Stimulated activated CD8-positive, alpha-beta memory T cell treated with anti-CD3 and anti-CD28 coated beads, Interleukin-15, amount 100 ng/mL, for 4 hours (primary cell): ENCODE measurements at places on chromosomes 6 and 20.

DNA sequence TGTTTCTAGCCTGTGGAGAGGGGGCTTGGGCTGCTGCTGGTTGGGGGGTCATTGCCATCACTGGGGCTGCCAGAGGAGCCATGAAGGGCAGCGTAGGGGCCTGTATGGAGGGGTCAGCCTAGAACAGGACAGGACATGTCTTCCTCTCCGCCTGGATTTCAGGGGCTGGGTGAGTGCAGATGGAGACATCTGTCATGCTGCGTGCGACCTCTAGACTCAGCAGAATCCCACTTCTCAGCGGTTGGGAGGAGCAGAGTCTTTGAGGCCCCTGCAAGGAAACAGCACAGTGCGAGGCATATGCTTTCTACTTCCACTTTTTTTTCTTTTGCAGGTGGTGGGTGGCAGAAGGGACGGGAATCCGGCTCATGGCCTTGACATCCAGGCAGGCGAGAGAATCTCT is 67.9 kb downstream of the EZR start:
- DNase-seq: no peak

GRCh38 chr6:106113256-106113959 is 27.3 kb downstream of the PRDM1 start:
- DNase-seq: no peak

DNA sequence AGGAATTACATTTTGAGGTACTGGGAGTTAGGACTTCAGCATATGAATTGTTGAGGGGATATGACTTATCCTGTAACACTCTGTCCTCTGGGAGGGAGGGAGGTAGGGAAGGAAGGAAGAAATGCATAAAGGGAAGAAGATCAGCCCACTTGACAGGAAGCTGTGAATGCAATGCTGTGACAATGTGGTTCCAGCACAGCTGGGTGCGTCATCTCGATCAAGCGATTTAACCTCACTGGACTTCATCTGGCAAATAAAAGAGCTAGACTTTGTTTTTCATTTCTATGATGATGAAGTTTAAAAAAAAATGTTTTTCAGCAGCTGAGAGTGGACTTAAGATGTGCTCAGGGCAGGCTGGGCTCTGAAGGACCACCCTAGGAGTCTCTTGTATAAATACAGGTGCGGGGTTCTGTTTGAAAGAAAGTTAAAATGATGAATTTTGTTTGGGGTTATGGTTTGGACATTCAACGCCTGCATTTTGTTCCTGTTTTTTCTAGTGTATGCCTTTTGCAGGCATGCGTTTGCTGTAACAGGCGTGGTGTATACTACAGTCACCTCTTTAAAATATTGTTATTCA is 178.1 kb downstream of the RIMS1 start:
- no peak for DNase-seq

DNA sequence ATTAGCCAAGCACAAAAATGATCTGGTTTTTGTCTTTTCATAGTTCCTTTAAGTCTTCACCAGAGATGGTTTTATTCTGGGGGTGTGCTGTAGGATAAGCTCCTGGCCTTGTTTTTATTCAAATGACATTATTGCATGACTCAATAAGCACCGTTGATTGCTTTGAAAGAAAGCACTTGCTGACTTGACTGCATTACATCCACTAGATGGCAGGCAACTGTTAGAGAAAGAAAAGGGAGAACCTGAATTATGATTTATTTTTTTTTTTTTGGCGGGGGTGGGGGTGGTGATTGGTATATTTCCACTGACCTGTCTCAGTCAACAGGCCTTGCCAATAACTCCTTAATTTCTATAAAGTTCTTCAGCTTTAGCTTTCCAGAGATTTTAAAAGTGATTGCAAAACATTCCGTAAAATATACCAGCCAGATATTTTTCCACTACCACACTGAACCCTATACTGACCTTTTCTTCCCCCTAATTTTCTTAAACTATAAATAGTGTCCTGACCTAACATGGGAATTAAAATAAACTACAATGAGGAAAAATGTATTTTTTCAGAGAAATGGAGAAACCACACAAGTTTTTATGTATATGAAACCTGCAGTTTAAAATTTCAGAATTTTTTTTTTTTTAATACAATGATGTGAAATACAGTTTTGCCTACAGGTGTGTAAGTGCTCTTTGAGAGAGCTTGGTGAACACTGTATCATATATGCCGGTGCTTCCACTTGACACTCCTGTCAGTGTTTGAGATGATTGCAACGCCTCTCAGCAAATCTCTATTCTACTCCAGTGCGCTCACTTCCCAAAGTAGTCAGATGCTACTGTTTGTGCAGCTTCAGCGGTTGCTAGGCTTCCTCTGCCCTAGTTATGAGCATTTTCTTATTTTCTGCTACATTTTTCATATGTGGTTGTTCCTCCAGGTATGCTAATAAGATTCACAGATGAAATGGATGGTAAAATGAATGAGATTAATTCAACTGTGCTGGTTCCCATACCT is 274.3 kb downstream of the CD109 start:
- no peak for DNase-seq

GRCh38 chr6:20657274-20657800 is 123.1 kb downstream of the CDKAL1 start:
- no peak for DNase-seq

DNA sequence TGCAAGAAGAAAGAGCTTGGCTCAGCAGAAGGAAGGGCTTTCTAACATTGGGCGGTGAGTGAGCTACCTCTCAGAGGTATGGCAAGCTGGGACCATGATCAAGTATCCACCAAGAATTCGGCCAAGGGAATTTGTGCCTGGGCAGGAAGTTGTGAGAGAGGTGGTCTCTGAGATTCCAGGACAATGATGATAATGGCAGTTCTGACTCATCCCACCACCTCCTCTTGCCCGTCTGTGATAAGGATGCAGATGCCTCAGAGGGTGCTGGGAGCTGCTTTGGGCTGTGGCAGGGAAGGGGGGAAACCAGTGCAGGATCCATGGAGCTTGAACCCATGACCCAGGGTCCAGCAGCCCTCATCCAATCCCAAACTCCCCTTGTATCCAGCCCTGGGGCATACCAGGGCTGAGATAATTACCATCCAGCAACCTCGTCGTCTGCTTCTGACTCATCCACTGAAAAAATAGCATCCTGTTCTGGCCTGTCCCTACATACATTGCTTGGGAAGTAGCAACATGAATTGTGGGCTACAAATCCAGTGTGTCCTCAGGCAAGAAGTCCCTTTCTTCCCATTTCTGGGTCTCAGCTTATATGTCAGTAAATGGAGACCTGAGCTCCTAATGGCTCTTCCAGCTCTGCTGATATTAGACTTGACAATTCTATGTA is 5.9 kb downstream of the TGM6 start:
- no peak for DNase-seq

- no peak for DNase-seq
Observed at GRCh38 chr6:134585517-134585873, 267.6 kb upstream of the SGK1 start.

GRCh38 chr6:53107091-53107490 is 41.5 kb downstream of the GCM1 start:
- DNase-seq: no peak

DNA sequence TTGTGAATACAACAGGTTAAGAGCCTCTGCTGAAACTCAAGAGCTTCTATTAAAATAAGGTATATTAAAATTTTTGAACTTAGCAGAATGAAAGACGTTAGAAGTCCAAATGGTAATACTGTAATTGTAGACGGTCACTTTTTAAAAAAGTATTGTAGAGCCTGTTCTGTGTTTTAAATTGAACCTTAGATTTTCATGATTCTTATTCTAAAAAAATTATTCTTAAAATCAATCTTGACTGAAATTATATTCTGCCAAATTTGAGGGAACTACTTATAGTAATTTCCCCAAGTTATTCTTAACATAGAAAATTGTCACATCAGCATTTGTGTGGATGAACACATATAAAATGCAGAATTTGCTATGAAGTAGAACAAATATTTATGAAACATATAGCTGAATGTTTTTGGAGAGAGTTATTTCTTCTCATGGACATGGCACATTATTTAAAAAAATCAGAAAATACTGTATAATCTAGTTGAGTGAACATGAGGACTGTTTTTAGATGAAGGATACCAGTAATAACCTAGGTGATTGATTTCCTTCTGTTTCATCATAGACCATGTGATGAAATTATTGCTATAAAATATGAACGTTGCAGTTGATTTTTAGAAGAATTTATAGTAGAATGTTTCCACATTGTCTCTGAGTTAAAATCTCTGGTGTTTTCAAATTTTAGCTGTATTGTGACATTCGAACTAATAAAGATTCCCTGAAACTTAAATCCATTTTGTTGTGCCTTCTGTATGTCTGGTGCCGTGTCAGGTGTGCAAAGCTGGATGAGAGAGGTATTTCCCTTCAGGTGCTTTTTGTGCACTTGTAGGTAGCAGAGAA is 2.8 kb downstream of the TBPL1 start:
- no peak for DNase-seq

DNA sequence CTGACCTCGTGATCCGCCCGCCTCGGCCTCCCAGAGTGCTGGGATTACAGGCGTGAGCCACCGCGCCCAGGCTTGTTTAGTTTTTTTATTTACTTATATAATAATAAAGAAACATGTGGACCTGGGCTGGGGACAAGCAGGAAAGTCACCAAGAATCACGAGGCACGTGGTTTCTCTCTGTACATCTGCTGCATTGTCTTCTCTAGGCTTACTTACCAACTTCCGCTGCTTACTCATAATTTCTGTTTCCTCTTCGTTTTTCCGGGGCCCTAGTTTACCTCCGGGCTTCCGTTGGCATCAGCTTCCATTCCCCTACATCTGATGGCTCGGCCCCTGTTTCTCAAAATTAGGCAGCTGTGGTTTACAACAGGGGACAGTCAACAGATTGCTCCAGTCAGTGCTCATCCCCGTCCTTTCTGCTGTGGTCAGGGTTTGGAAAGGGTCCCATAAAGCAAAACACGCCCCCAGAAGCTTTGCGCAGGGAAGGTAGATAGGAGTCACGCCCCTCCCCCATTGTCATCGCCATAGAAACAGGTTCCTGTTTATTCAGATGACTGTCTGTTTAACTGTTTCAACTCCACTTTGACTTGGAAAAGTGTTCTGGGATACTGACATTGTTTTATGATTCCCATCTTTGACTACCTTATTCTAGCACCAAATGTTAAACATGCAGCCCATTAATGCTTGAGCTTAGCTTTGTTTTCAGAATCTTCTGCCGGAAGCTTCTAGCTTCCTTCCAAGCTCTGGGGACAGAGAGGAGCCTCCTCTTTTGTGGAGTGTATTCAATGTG is 31.9 kb upstream of the TXLNB start:
- DNase-seq: peak; percentile 55

DNA sequence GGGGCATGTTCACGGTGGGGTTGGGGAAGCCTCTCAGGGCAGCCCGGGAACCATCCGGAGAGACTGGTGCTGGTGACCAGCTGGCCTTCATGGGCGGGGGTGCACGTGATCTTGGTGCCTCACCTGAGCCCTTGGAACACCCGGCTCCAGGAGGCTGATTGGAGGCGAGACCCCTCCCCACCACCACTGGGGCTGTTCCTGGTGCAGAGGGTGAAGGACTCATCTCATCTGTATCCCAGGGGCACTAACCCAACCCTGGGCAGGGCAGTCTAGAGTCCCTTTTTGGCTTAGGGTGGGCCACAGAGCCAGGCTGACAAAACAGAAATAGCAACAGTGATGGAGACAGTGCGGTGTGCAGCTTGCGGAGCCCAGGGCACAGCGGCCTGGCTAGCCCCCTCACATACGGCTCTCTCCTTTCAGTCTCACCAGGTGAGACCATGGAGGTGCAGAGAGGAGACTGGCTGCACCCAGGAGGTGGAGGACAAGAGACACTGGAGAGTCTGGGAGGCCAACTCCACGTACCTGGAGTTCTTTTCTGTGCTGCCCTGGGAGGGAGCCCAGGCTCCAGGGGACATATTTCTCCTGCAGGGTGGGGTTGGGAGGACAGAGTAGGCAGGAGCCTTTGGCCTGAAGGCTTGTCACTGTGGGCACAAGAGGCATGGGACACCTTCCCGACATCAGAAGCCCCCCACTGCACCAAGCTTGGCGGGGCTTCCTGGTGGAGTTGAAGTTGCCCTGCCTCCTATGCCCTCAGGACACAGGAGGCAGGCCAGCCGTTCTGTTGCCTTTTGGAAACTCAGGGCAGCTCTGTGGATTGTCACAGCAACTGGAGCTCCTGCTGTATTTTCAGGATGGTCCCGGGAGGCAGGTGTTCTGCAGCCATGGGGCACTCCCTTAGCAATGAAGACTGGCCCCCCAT is 106.0 kb downstream of the SYCP2 start:
- DNase-seq: no peak

DNA sequence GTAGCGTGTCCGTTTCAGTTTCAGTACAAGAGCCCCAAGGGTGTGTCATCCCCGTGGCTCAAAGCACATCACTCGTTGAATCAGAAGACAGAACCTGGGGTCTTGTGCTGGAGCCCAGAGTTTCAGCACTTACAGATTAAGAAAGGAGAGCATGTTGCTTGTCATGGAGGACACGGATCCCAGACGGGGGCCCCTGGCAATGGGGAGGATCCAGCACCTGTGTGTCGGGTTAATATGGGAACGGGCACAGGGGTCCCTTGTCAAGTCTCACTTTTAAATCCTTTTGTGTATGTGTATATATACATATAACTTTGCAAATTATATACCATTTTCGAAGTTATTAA is 23.4 kb downstream of the THBS2 start:
- DNase-seq: no peak

DNA sequence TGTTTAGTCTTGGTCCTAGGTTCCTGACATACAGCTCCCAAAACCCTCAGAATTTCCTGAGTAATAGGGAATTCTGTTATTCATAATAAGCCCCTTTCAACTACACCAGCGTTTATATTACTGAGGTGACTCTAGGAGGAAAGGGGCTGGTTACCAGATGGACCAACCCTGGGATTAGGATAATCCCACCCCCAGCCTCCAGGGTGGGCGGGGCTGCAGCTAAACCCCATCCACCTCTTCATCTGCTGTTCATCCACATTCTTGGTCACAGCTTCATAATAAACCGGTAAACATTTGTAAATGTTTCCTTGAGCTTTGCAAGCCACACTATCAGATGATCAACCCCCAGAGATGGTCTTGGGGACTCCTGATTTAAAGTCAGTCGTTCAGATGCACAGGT is 38.3 kb downstream of the NINL start:
- DNase-seq: no peak

DNA sequence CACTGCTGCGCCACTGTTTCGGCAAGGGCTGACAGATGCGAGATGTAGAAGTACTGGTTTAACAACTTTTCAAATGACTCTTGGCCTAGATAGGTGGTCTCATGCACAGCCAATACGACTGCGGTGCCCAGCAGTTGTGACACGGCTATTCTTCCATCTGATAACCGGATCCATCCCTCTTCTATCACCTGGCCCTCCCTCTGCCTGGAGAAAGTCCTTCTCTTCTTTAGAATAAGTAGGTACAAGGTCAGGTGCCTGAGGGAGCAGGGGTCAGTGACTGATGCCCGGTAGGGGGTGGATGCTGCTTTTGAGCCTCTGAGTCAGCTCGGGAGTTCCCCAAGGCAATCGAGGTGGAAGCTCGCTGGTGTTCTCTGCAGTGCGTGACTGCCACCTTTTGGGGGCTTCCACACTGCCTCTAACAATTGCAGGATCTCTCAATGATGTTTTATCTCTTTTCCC is 166.8 kb upstream of the GRIK2 start:
- no peak for DNase-seq

GRCh38 chr6:138004430-138005287 is 102.6 kb downstream of the PERP start:
- no peak for DNase-seq

GRCh38 chr6:27205375-27206278 is 41.9 kb upstream of the PRSS16 start:
- DNase-seq: peak; percentile 23
